ENCODE measurements at places on chromosomes 1 and 21. TPM values are rescaled to one million over a fixed set of nuclear protein-coding genes. Genes with fewer than 3 reads are reported as not detected.

LSS gene
- 15.8 TPM for total RNA-seq

UBXN11 gene
- total RNA-seq: 31.7 TPM

TRABD2B gene
- total RNA-seq: not detected

CCDC181 gene
- total RNA-seq: 0.62 TPM

MAST2 gene
- total RNA-seq: 19.0 TPM

RAB42 gene
- total RNA-seq: not detected

DNA sequence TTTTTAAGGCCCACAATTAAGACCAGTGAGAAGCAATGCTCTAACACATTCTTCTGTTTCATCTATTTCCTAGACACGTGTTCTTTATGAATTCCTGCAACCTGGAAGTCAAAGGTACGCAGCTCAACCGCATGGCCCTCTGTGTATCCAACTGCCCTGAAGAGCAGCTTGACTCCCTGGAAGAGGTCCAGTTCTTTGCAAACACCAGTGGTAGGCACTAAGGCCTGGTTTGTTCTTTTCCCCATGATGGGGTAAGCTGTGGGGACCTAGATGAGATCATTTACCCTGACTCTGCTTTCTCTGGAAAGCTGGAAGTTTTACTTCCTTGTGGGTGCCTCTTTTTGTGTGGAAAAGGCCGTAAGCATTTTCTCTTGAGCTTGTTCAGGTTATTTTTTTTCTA lies 7.3 kb downstream of the SLC44A3 start:
- H3K36me3 ChIP-seq: no peaks in the 10 kb centered on the region
- DNase-seq: no peak
- no peak overlapping the region for H3K4me3 ChIP-seq

- DNase-seq: no peak
- H3K4me3 ChIP-seq: no peak overlapping the region
- H3K4me1 ChIP-seq: no peaks in the 10 kb centered on the region
- H3K27me3 ChIP-seq: peaks cover 1% of the 10 kb centered on the region
- H3K36me3 ChIP-seq: no peaks in the 10 kb centered on the region
- H3K27ac ChIP-seq: no peak overlapping the region
Observed at GRCh38 chr21:41631564-41632461, 123.9 kb upstream of the TMPRSS2 start.

GRCh38 chr1:22169816-22170215 lies 26.9 kb upstream of the WNT4 start:
- H3K4me3 ChIP-seq: no peak overlapping the region
- DNase-seq: no peak
- no peaks in the 10 kb centered on the region for H3K36me3 ChIP-seq
- H3K27ac ChIP-seq: no peak overlapping the region
- peaks cover 9% of the 10 kb centered on the region for H3K27me3 ChIP-seq

GRCh38 chr1:164498792-164499191 lies 60.2 kb upstream of the PBX1 start:
- DNase-seq: no peak
- no peak overlapping the region for H3K4me3 ChIP-seq
- no peaks in the 10 kb centered on the region for H3K36me3 ChIP-seq

DNA sequence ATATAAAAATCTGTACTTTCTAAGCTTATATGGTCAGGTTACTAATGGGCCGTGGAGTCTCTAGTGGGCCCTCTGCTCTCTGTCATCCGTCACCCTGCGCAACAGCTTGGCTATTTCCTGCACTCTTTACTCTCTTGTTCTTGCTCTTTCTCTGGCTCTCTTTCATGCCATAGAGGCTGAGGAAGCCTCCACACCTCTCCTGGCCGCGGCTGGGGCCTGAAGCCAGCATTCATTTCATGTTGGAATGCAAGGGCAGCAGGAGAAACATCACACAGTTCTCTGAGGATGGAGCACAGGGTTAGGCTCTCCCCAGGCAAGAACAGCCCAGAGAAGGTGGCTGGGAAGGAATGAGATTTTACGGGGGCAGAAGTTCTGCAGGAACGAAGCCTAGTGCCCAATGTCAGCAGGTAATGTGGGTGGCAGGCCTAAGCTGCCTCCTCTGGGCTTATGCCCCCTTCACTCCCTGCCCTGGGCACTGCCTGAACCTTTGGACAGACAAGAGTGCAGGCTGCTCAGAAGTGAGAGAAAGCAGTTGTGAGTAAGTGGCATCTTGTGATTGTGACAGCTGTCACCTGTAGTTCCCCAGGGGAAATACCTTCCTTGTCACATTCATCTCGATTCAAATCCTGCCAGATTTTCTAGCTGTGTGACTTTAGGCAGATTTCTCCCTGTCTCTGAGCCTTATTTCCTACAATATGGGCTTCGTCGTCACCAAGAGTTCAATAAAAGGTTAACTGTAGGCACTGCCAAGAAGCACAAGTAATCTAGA lies 3.6 kb upstream of the FHAD1 start:
- H3K27ac ChIP-seq: no peak overlapping the region
- DNase-seq: no peak
- peaks cover 28% of the 10 kb centered on the region for H3K4me1 ChIP-seq
- H3K36me3 ChIP-seq: peaks cover 21% of the 10 kb centered on the region
- H3K27me3 ChIP-seq: peaks cover 74% of the 10 kb centered on the region

DNA sequence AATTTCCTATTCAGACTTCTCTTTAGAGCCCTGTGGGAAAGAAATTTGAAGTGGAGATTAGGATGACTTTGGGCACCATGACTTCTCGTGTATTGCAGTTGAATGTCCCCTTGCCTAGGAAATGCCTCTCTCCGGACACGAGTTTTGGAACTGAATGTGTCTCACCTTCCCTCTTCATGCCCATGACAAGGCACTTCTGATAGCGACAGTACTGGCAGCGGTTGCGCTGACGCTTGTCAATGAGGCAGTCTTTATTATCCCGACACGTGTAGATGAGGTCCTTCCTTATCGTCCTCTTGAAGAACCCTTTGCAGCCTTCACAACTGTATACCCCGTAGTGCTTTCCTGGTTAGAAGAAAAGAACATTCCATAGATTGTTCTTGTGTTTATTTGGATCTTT lies 28.1 kb downstream of the RXRG start:
- no peak for DNase-seq
- no peak overlapping the region for H3K27ac ChIP-seq
- no peaks in the 10 kb centered on the region for H3K4me1 ChIP-seq
- no peak overlapping the region for H3K4me3 ChIP-seq
- no peaks in the 10 kb centered on the region for H3K36me3 ChIP-seq

DNA sequence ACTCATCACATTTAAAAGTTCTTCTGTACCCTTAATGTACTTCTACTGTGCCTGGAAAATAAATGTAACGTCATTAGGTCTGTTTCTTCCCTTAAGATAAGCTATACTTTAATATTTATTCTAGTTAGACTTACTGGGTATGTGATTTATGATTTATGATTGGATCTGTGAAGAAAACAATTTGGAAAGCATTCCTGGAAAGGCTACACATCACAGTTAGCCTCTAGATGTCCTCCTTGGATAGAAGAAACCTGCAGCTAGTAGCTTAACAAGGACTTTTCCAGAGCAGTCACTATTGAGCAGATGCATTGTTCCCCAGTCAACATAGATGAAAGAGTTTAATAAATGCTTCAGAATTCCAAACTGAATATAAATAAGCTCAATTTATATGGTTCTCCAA lies 22.2 kb upstream of the ABL2 start:
- H3K27me3 ChIP-seq: no peaks in the 10 kb centered on the region
- no peaks in the 10 kb centered on the region for H3K4me1 ChIP-seq
- DNase-seq: no peak
- H3K4me3 ChIP-seq: no peak overlapping the region
- no peaks in the 10 kb centered on the region for H3K36me3 ChIP-seq

All from activated naive CD8-positive, alpha-beta T cell treated with anti-CD3 and anti-CD28 coated beads for 36 hours (primary cell).